ENCODE measurements at places on chromosomes 5 and 9. TPM values are rescaled to one million over a fixed set of nuclear protein-coding genes. Genes with fewer than 3 reads are reported as not detected.

Gene PCDHB6
- total RNA-seq, result 0.57 TPM

GRCh38 chr9:112013266-112013665 is 116.7 kb downstream of the UGCG start:
- no peak for DNase-seq

- DNase-seq, result no peak
Measured at GRCh38 chr5:109838157-109838556, 148.4 kb downstream of the MAN2A1 start.

GRCh38 chr9:136977649-136978072 is 357 bp downstream of the PTGDS start:
- DNase-seq, result no peak

DNA sequence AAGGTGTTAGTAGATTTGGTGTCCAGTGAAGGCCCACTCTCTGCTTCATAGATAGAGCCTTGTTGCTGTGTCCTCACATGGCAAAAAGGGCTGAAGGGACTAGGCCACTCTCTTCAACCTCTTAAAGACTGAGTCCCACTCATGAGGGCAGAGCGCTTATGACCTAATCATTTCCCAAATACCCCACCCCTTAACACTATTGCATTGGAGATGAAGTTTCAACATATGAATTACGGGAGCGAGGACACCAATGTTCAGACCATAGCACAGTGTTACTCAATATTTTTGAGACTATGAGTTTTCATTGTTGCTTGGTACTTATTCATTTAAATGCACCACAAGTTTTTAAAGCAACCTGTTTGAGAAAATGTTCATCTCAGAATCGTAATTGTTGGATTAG is 8.8 kb upstream of the OTULINL start:
- no peak for DNase-seq

Gene ADAMTS6
- 1.9 TPM for total RNA-seq

- DNase-seq, result no peak
Measured at GRCh38 chr5:166810721-166811120, 1480.7 kb upstream of the WWC1 start.

DNA sequence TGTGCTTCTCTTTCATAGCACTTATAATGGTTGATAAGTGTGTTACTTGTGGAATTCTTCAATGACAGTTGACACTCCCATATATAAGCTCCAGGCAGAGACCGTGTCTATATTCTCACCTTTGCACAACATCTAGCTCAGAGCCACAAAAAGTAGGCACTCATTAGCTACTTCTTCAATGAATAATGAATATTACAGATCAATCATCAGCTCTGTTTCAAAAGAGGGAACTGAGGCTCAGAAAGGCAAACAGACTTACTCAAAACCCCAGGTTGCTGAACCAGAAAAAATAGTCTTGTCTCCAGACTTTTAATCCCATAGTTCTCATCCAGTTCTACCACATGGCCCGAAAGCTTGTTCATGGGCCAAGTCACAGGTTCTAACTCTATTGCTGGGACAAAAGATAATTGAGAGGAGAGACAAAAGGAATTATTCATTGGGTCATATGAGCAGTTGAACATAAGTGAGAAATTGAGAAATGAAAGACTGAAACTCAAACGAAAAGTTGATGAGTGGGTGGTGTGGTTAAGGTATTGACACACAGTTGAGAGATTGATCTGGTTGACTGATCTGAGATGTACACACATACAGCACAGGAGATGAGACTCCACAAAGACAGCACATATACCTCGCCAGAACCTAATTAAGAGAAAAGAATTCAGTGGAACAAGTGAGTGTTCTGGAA is 381.6 kb downstream of the EFNA5 start:
- no peak for DNase-seq

Gene PCDHB11
- 1.9 TPM for total RNA-seq

- DNase-seq, result no peak
Measured at GRCh38 chr5:139091439-139092156, 106.6 kb downstream of the SIL1 start.

Gene DIRAS2
- 0.16 TPM for total RNA-seq

GRCh38 chr5:135216471-135217343 is 182.3 kb downstream of the MACROH2A1 start:
- no peak for DNase-seq

DNA sequence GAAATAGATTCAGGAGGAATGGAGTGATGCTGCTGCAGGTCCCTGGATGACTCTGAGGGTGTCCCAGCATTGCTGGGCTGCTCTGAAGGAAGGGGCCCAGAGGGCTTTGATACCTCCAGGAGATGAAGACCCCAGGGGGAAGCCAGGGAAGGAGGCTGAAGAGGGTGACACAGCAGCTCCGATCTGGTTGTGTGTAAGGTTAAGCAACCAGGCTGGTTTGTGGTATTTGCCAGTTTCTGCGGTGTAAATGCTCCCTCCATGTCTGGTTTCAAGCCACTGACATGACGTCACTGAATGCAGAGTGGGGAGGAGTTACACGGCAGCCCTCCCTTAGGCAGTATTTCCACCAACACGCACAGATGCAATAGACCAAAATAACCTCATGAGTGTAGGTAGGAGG is 40.0 kb upstream of the ORM1 start:
- peak; percentile 29 for DNase-seq

DNA sequence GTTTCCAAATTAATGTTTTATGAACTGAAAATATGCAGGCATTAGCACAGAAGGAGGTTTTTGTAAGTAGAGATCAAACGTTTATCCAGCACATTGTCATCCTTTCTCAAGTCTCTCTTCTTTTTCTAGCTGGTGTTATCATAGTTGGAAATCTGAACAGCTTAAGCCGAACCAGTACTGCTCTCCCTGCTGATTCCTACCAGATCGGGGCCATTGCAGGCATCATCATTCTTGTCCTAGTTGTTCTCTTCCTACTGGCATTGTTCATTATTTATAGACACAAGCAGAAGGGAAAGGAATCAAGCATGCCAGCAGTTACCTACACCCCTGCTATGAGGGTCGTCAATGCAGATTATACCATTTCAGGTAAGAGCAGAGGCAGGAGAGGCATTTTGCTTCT is 72.1 kb upstream of the PRRC1 start:
- no peak for DNase-seq
